ENCODE measurements at places on chromosomes 7 and 10.

DNA sequence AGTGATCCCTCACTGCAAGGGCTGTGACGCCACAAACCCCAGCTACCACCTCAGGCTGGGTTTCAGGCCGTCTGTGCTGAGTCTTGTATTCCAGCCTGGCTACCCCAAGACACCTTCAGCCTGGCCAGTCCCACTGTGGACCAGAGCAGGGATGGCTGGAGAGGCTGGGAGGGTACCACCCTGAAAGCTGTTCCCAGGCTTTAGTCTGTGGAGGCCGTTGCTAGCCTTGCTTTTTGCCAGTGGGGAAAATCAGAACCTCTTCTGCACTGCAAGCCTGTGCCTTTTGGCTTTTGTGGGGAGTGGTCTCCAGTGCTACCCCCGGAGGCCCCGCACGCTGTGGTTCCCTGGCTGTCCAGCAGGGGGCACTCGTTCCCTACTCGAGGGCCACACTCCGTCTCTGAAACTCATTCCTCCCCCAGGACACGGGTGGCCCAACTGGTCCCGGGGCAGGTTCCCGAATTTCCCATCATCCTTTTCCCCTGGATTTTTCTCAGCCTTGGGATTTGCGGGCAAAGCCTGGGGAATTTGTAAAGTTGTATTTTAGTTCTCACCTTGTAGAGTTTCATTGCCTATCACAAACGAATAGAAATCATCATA is 128.4 kb upstream of the BTBD16 start:
- no peak for DNase-seq

- DNase-seq = no peak
These were observed 96.7 kb downstream of the HTR5A start for GRCh38 chr7:155166673-155167370.

- no peak for DNase-seq
These were observed 173.4 kb downstream of the FAM107B start for GRCh38 chr10:14601326-14601725.

- no peak for DNase-seq
These were observed 149.8 kb upstream of the PRKCQ start for GRCh38 chr10:6729861-6730344.

DNA sequence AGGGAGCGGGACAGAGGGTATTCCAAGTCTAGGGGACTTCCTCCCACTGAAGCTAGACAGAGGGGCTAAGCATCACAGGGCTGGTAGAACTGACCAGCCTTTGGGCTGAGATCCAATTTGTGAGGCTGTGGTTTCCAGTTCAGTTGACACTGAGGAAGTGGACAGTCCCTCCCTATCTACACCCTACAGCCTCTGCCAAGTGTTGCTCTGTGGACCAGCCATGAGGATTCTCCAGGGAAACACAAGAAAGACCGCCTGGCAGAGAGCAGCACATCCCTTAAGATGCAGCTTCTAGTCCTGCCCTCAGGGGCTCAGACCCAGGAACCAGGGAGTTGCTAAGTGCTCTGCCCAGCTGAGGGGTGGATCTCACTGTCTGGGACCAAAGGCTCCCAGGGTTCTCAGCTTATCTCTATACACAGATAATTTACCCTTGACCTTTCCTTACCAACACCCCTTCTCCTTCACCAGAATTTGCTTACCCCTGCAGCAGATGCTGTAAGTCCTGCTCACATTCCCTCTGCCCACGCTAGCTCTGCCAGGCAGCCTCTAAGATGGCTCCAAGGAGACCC is 252.0 kb downstream of the SKIDA1 start:
- DNase-seq = no peak

DNA sequence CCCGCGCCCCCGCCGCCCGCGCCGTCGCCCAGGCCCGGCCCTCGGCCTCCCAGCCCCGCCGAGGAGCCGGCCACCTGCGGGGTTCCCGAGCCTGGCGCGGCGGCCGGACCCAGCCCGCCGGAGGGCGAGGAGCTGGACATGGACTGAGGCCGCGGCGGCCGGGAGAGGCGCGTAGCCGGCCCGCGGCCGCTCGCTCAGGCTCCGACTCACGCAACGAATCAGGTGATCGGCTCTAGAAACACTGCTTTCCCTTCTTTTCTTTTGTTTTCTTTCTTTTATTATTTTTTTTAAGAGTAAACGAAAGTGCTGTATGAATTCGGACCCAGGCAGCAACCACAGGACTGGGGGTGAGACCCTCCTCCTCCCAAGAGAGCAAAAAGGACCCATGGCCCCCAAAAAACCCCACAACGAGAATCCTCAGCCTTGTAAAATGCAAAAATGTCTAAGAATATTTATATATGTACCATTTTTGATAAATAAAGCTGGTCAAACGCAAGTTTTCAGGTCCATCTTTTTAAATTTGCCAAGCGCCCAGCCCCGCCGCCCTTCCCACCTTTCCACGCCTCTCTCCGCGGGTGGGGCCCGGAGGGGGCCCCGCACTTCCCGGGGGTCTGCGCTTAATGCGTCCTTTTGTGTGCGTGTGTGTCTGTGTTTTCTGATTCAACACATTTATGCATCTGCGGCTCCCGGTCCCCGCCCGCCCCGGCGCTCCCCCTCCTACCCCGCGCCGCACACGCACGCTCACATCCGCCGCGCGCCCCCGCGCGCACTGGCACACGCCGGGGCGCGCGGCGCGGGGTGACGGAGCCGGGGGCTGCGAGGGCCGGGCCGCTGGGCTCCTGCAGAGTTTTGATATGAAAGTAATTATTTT is 4.4 kb downstream of the UNCX start:
- no peak for DNase-seq

DNA sequence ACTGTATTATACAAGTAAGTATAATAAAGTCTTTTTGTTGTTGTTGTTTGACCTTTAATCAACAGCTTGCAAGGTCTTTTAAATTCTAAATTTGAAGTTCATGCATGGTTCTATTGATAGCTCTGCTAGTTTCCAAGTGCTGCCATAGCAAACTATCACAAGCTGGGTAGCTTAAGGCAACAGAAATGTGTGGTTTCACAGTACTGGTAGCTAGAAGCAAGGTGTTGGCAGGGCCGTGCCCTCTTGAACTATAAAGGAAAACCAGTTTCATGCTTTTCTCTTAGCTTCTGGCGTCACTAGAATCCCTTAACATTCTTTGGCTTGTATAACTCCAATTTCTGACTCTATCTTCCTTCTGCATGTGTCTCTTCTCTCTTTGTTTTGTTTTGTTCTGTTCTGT is 1021.9 kb upstream of the AUTS2 start:
- DNase-seq = no peak

- DNase-seq = no peak
These were observed 117.4 kb downstream of the LHPP start for GRCh38 chr10:124579011-124579399.

- no peak for DNase-seq
These were observed 39.8 kb upstream of the LANCL2 start for GRCh38 chr7:55325371-55325792.

GRCh38 chr7:21611129-21611528 is 68.3 kb downstream of the DNAH11 start:
- no peak for DNase-seq

GRCh38 chr10:45198486-45199204 is 116.8 kb downstream of the OR13A1 start:
- no peak for DNase-seq

DNA sequence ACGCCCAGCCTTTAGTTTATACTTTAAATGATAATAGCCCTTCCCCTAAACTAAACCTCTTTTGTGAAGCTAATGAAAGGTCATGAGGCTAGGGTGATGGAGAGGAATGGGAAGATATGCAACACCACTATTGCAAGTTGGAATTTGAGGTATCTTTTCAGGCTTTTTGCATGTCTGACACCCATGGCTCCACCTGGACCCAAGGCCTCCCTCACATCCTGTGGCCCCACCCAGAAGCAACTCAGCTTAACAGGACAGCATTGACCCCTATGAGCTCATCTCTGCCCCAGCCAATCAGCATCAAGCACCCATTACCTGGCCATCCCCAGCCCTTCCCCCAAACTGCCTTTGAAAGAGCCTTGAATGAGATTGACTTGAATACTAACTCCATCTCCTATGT is 674.2 kb upstream of the NRP1 start:
- DNase-seq = no peak

- DNase-seq = no peak
These were observed 162.4 kb upstream of the LAMB4 start for GRCh38 chr7:108292541-108292940.

DNA sequence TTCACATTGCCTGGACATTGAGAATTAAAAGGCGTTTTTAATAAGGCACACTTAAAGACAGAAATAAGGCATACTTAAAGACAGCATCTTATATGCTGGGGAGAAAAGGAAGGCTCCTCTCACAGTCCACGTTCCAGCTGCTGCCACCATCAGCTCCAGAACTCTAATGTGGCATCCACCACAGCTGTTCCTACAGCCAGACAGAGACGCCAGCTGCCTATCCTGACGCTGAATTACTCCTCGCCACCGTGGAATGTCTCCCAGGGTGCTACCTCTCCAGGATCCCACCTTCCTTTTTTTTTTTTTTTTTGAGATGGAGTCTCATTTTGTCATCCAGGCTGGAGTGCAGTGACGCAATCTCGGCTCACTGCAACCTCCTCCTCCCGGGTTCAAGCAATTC is 30.8 kb downstream of the SLC37A3 start:
- no peak for DNase-seq

DNA sequence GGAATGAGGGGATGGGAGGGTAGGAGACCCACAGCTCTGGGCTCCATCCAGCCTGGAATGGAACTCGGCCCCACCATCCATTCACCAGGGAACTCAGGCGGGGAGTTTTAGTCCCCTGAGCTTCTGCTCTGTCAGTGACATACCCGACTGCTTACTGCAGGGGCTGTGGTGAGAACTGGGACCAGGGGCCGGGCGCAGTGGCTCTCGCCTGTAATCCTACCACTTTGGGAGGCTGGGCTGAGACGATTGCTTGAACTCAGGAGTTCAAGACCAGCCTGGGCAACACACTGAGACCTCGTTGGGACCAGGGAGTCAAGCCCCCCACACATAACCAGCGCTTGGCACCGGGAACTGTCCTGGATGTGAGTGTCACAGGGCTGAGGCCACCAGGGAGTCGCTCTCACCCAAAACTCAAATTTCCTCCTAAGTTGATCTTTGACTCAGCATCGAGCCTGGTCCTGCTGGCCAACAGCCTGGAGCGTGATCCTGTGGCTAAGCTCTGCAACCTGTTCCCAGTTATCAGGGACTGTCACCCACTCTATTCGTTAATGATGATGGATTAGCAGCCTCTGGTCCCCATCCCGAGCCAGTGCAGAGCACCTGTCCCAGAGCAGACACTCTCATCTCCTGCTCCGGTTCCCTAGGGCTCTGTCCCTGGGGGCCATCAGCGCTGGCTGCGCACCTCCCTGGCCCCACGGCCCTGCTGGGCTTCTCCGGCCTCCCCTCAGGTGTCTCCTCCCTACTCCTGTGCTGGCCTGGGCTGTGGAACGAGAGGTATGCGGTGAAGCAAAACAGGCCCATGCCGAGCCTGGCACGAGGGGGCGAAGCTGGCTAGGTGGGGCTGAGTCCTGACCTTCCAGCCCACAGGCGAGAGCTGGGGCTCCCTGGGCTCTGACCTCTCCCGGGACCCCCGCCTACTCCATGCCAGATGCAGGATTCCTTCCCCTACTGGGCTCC is 902 bp upstream of the CLDN15 start:
- DNase-seq = no peak

DNA sequence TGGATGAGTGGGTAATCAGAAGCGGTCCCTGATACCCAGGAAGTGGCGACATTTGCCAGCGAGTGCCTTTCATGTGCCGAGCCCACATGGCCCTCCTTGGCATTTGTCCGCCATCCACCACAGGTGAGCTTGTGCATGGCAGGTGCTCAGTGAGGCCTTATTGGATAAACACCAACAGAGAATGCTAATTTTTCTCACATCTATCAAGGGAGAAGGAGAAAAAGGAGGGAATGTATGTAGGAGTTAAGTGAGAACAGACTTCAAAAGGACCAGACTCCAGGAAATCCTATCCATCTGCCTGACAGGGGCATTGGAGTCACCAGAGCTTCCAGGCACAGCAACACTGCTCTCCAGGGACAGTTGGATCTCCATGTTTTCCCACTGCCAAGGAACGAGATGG is 143.5 kb upstream of the ZMIZ1 start:
- DNase-seq = no peak

DNA sequence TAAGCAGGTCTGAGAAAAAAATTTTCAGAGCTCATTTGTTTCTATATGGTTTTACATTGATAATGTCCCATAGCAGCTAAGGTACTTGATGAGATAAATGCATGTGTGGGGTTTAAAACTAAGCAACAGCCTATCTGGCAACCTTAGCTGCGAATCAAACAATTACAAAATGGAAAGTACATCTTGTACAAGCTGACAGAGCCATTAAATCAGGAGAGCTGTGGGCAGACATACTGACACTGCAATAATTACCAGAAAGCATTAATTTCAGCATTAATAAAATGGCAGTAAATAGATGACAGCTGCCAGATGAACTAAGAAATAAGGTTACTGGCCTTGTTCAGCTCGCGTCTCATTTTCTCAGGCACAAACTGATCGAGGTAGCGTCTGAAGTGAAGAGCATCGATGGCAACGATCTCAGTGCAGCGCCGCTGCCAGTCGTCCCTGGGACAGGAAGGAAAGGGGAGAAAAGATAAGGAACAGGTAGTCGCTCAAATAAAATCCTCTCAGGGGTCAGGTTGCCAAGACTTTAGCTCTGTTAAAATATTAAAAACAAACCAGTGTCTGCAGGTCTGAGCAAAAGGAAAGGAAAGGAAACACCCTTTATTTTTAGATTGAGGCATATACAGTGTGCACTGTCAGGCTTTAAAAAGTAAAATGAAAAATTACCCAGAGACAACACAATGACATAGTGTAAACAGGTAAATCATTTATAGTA is 79.7 kb upstream of the OGDHL start:
- DNase-seq = no peak

- DNase-seq = no peak
These were observed 357.0 kb downstream of the FRMD4A start for GRCh38 chr10:13973742-13974141.

DNA sequence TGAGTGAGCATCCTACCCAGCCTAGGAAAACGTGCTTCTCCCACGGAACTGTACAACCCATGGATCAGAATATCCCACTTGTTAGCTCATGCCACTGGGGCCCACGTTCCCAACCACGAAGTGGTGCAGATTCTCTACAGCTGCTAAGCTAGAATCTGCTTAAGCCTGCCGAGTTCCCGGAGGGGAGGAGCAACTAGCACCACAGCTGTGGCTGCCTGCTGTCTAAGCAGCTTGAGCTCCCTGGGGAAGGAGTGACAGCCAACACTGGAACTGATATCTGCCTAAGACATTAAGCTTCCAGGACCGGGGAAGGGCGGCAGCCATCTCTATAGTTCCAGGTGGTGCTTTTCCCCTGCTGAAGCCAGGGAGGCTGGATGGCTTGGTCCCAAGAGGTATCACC is 334.7 kb upstream of the CHRM2 start:
- DNase-seq = no peak

All from cortex of kidney (tissue), 1 donor.